ENCODE measurements at places on chromosomes 7 and 10. TPM values are rescaled to one million over a fixed set of nuclear protein-coding genes. Genes with fewer than 3 reads are reported as not detected.

MSS51 gene
- 3.5 TPM for total RNA-seq

ASB15 gene
- not detected for total RNA-seq

BMPER gene
- 12.2 TPM for total RNA-seq

SOSTDC1 gene
- total RNA-seq: 9.7 TPM

VENTX gene
- 0.23 TPM for total RNA-seq

AZGP1 gene
- total RNA-seq: not detected

CDHR1 gene
- 5.3 TPM for total RNA-seq

Measured in diencephalon (tissue), 1 donor.